ENCODE measurements at places on chromosomes 7 and 10. TPM values are rescaled to one million over a fixed set of nuclear protein-coding genes. Genes with fewer than 3 reads are reported as not detected.

The SPACDR gene
- 0.50 TPM for polyA plus RNA-seq

The PTTG1IP2 gene
- not detected for polyA plus RNA-seq

The SPOCK2 gene
- 0.04 TPM for polyA plus RNA-seq

The EVX1 gene
- polyA plus RNA-seq = not detected

Measured in GM23248 (cell line).